ENCODE measurements at places on chromosomes 5 and 9.

GRCh38 chr5:162410365-162410764 lies 342.8 kb downstream of the GABRG2 start:
- DNase-seq: no peak

DNA sequence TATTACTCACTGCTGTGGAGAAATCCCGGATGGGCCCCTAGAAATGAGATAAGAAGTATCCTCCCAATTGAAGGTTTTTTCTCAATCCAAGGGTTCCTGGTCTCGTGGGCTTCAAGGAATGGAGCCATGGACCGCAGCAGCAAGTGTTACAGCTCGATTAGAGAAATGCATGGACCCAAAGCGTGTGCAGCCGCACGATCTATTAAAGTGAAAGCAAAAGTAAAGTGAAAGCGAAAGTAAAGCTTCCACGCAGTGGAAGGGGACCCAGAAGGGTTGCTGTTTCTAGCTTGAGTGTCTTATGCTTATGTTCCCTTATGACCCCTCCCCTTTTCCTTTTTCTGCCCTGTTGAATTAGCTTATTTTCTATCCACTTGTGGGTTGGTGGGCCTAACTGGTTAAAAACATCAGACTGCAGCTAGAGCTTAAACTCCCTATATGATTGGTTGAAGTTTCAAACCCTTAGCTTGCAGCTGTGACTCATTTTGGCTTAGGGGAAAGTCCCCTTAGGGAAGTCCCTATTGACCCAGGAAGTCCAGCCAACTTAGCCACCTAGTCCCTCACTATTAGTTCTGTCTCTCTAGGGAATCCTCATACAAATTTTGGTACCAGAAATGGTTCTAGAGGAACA lies 1111.8 kb downstream of the TAF11L14 start:
- no peak for DNase-seq

- DNase-seq: no peak
Observed at GRCh38 chr5:34914671-34915138, 599 bp downstream of the RAD1 start.

- DNase-seq: no peak
Observed at GRCh38 chr5:113262674-113263073, 172.1 kb downstream of the TSSK1B start.

- no peak for DNase-seq
Observed at GRCh38 chr9:16223074-16223871, 647.2 kb downstream of the BNC2 start.

DNA sequence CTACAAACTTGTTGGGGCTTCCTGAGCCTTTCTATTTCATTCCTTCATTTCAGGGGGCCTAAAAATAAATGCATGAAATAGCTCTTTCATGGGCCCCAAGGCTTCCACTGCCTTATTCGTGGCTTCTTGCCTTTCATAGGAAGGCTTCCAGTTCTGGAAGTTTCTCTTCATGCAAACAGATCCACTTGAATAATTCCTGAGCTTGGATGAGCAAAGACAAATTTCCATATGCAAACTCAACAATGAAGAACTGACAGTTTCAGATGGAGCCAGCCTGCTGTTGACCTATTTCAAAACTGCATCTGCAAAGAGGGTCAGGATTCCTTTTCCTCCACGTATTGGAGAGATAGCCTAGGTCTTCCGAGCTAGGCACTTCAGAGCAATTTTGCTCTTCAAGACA lies 142.1 kb downstream of the MLLT3 start:
- no peak for DNase-seq

- DNase-seq: no peak
Observed at GRCh38 chr5:37247036-37247435, 2.1 kb downstream of the CPLANE1 start.

DNA sequence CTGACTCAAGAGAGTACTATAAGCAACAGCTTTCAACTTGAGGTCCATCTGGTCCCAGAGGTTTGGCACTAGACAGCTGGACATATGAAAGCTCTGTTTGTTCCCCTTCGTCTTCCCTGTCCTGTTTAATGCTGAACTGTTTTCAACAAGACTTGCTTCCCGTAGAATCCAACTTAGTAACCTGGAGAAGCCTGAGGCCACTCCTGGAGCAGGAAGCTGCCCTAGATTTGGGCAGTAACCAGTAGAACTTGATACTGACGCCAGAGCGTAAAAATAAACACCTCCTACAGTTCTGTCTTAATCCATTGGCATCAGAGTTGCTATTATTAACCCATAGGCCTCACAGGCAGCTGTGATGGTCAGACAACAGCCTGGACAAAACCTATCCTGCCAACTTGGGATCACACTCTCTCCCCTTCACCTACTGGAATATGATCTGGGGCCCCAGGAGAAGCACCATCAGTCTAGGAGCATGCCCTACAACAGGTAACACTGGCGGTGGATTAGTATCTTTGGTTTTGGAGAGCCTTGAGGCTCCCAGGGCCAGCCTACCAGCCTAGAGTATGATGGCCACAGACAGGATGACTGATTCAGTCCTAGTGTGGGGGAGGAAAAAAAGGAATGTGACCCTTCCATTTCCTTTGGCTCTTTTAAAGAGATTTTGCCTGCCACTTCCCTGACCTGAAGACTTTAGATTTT lies 29.2 kb downstream of the RUSC2 start:
- no peak for DNase-seq

DNA sequence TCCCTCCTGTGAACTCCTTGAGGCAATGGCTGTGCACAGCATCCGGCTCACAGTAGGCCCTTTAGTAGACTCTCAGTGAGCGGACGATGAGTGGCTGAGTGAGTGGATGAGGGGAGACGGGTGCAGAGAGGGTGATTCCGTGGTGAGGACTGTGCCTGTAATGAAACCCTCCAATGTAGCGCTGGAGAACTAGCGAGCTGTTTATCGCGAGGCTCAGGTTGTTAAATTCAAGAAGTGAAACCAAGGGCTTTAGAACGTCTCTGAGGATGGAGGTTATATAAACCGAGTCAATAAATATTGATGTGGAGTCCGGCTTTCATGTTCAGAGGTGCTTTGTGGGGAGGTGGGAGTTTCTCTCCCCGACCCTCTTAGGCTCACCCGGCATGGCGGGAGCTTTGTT lies 53.2 kb downstream of the NSG2 start:
- DNase-seq: no peak

GRCh38 chr5:140076142-140076541 lies 33.0 kb upstream of the NRG2 start:
- no peak for DNase-seq

DNA sequence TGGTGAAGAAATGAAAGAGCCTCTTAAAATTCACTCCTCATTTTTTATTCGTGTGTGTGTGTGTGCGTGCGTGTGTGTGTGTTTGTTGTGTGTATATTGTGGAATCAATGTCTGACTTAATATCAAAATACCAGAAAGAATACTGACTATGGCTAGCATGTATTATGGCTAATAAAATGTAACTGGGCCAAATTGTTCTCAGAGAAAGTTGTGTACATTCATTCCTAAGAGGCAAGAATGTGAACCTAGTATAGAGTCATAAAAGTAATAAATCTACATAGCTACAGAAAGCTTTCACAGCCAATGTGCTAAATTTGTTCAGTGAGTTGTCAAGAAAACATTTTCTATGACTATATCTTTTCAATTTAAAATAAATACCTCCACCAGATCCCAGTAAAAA lies 211.5 kb downstream of the EBF1 start:
- no peak for DNase-seq

- DNase-seq: no peak
Observed at GRCh38 chr9:130478736-130479575, 34.2 kb downstream of the ASS1 start.

DNA sequence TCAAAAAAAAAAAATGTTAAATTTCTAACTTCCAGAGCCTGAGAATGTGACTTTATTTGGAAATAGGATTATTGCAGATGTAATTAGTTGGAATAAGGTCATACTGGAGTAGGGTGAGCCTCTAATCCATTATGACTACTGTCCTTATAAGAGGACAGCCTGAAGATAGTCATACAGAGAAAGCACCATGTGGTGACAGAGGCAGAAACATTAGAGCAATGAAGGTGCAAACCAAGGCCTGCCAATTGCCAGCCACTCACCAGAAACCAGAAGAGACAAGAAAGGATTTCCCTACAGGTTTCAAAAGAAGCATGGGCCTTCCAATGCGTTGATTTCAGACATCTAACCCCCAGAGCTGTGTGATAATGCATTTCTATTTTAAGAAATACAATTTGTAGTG lies 659.2 kb upstream of the CHD1 start:
- no peak for DNase-seq

- no peak for DNase-seq
Observed at GRCh38 chr9:81191222-81191621, 498.1 kb downstream of the TLE1 start.

GRCh38 chr9:122276096-122276495 lies 11.4 kb downstream of the MRRF start:
- DNase-seq: no peak

DNA sequence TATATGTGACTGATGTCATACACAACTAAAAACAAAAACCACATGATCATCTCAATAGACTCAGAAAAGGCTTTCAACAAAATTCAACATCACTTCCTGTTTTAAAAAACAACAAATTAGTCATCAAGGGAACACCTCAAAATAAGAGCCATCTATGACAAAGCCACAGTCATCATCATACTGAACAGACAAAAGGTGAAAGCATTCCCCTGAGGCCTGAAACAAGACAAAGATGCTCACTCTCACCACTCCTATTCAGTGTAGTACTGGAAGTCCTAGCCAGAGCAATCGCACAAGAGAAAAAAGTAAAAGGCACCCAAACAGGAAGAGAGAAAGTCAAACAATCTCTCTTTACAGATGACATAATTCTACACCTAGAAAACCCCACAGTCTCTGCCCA lies 893.5 kb upstream of the EDIL3 start:
- no peak for DNase-seq

GRCh38 chr5:17436761-17437221 lies 61.2 kb upstream of the TAF11L2 start:
- DNase-seq: no peak

GRCh38 chr5:1937590-1937989 lies 54.9 kb upstream of the IRX4 start:
- no peak for DNase-seq

DNA sequence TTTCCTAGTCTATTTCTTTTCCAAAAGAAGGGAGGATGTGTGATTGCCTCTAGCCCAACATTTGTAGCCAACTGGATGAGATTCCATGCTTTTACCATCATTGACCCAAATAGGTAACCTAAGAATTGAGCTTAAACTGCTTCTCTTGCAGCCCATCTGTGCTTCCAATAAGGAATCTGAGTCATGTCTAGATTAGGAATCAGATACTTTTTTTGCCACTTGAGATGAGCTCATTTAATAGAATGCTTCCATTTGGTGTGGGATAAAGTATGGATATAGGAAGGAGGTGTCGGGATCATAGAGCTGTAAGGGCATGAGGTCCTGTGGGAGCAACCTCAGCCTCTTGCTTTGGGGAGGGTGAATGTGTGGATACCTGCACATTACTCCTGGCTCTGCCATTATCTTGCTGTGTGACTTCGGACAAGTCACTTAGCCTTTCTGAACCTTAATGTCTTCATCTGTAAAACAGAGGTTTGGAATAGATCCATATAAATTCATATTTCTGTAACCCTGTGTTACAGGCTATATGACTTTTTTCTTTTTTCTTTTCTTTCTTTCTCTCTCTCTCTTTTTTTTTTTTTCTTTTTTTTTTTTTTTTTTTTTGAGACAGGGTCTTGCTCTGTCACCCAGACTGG lies 56.2 kb downstream of the MAP1B start:
- no peak for DNase-seq

DNA sequence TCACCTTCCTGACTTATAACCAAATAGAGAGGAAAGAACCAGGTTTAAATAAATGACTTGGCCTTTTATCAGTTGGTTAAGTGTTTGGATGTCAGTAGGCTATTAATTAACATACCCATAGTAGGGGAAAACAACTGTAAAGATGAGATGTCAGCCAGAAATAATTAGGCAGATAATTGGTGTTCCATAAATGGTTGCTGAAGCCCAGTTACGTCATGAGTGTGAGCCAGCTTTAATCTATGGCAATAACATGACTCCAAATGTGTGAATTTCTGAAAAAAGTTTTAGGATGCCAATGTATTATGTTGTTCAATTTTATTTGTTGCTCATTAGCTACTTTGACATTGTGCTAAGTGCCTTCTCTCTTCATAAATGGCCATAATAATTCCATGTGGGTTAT lies 180.5 kb downstream of the FBXL7 start:
- DNase-seq: no peak

- no peak for DNase-seq
Observed at GRCh38 chr9:117400171-117400570, 14.7 kb downstream of the ASTN2 start.

DNA sequence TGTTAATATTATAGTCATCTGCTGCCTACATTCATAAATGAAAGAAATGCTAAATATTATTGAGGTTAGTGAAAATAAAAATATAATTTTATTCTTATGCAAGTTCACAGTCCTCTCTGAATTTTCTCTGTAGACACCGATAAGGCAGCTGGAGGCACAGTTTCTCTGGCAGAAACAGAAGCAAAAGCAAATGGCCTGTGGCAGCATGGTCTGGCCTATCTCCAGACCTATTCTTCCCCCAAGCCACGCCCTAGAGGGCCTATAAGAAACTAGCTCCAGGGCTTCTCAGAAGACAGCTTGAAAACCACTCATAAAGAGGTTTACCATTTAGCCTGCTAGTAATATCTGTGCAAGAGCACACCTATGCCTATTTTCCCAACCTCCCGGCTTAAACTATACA lies 28.4 kb downstream of the MRPS27 start:
- no peak for DNase-seq

DNA sequence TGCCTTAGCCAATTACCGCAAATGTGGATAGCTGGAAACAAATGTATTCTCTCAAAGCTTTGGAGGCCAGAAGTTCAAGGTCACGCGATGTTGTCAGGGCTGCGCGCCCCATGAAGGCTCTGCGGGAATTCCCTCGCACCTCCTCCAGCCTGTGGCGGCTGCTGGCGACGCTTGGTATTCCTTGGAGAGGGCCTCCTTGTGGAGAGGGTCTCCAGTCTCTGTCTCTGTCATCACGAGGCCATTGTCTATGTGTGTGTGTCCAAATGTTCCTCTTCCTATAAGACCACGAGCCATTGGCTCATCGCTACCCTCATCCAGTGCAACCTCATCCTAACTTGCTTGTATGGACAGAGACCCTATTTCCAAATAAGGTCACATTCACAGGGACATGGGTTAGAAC lies 97.5 kb downstream of the ANKRD33B start:
- no peak for DNase-seq

- no peak for DNase-seq
Observed at GRCh38 chr5:120155873-120156272, 308.2 kb upstream of the PRR16 start.

DNA sequence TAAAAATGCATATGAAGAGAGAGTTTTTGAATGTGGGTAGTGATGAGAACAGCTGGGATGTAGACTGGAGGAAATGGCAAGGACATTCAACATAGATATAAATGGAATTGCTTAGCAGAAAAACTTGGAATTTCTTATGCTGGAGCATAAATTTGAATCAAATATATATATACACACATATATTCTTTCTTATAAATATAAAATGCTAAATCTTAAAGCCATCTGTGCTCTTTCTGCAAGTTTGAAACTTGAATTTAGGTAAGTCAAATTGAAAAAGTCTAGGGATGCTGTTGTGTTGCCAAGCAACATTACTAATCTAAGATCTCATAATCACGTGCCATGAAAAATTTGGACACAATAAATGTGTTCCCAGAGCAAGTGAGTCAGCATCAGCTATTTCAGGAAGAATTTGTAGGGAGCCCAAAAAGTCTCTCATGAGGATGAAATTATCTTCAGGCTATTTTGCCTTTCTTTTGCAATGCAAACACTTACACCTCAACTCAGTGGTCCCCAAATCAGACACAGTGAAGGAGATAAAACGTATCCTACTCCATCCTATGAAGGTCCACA lies 58.4 kb upstream of the ALDH1A1 start:
- DNase-seq: no peak

All from stimulated activated CD8-positive, alpha-beta memory T cell treated with anti-CD3 and anti-CD28 coated beads, Interleukin-12 subunit alpha, Interleukin-12 subunit beta, amount 100 ng/mL, for 1 hour (primary cell).